ENCODE measurements at places on chromosomes 12 and 14. TPM values are rescaled to one million over a fixed set of nuclear protein-coding genes. Genes with fewer than 3 reads are reported as not detected.

DNA sequence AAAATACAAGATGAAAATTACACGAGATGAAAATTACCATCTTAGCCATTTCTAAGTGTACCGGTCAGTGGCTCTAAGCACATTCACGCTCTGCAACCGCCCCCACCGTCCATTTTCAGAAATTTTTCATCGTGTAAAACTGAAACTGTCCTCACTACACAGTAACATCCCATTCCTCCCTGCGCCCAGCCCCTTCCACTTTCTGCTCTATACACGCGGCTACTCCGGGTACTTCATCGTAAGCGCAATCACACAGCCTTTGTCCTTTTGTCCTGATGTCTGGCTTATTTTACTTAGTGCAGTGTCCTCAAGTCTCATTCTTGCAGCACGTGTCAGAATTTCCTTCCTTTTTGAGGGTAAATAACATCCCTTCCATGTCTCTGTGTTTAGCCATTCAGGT, 3.6 kb upstream of the GPR132 start:
- H3K27ac ChIP-seq: no peak overlapping the region
- peaks cover 4% of the 10 kb centered on the region for H3K4me1 ChIP-seq
- peaks cover 6% of the 10 kb centered on the region for H3K27me3 ChIP-seq
- H3K4me3 ChIP-seq: no peak overlapping the region

DNA sequence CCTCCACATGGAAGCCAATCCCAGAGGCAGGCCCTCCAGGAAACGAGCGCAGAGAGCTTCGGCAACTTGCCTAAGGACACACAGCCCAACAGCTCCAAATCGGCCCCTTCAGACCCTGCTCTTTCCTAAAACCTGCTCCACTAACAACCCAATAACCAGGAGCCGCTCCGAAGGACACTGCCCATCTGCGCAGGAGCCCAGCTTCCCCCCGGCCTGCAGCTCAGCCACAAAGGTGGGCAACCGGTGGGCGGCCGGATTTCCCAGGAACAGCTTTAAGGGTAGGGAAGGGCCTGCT, 13.6 kb downstream of the RAB35 start:
- H3K27ac ChIP-seq: no peak overlapping the region
- no peaks in the 10 kb centered on the region for H3K27me3 ChIP-seq
- H3K4me1 ChIP-seq: peaks cover 8% of the 10 kb centered on the region

GRCh38 chr12:93813972-93814821, 137.0 kb downstream of the CRADD start:
- H3K4me1 ChIP-seq: peaks cover 67% of the 10 kb centered on the region
- H3K4me3 ChIP-seq: no peak overlapping the region
- H3K27ac ChIP-seq: peak overlapping the region; percentile 57
- no peaks in the 10 kb centered on the region for H3K27me3 ChIP-seq

DNA sequence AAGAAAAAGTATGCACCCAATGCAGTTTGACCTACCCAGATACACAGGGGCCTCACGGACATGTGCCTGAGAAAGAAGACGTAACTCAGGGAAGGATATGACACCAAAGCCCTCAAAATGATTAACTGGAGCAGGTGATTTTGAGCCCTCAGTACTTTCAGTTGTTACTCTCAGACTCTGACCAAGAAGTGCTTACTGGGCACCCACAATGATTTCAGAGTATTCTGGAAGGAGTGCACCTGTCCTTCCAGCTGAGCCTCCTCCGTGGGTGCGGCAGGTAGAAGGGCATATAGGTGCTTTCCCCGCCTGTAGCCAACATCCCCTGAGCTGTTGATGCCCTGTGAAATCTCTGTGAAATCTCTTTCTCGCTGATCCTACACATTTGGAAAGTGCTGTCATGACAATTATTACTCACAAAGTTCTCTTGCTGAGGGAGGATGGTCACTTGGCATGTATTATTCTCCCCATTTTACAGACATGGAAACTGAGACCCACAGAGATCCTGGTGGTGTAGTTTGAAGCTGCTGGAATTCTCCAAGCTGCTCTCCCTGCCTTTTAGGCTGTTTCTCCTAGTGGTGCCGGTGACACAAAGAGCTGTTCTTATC, 154.3 kb upstream of the CCND2 start:
- DNase-seq: peak; percentile 56
- H3K36me3 ChIP-seq: no peaks in the 10 kb centered on the region
- H3K4me3 ChIP-seq: no peak overlapping the region
- H3K27me3 ChIP-seq: peaks cover 2% of the 10 kb centered on the region
- no peak overlapping the region for H3K27ac ChIP-seq
- peaks cover 4% of the 10 kb centered on the region for H3K4me1 ChIP-seq

DNA sequence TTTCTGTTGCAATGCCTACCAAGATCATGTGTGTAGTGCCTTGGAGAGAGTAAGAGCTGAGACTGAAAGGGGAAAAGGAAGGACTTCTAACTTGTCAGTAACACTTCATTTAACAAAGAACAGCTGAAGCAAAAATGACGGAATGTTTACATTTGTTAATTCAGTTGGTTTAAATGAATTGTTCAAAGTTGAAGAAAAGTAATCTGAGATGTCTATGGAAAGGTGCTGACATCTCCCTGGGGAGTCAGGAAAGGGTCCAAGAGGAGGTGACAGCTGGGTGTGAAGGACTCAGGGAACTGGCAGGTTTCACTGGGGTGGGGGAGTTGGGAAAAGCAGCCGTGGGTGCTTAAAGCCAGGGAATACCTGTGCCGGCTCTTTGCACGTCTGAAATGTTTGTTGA, 7.9 kb downstream of the TMEM63C start:
- H3K4me3 ChIP-seq: no peak overlapping the region
- no peaks in the 10 kb centered on the region for H3K4me1 ChIP-seq
- DNase-seq: no peak
- peaks cover 22% of the 10 kb centered on the region for H3K27me3 ChIP-seq
- H3K27ac ChIP-seq: no peak overlapping the region
- no peaks in the 10 kb centered on the region for H3K36me3 ChIP-seq

- H3K27ac ChIP-seq: peak overlapping the region; percentile 38
- DNase-seq: no peak
- H3K4me1 ChIP-seq: peaks cover 21% of the 10 kb centered on the region
These were observed 42.6 kb upstream of the HIF1A start for GRCh38 chr14:61652526-61653262.

BDKRB1 gene
- total RNA-seq: not detected

Measured in osteocyte (in vitro differentiated cells).